ENCODE measurements at places on chromosomes 5 and 9.

DNA sequence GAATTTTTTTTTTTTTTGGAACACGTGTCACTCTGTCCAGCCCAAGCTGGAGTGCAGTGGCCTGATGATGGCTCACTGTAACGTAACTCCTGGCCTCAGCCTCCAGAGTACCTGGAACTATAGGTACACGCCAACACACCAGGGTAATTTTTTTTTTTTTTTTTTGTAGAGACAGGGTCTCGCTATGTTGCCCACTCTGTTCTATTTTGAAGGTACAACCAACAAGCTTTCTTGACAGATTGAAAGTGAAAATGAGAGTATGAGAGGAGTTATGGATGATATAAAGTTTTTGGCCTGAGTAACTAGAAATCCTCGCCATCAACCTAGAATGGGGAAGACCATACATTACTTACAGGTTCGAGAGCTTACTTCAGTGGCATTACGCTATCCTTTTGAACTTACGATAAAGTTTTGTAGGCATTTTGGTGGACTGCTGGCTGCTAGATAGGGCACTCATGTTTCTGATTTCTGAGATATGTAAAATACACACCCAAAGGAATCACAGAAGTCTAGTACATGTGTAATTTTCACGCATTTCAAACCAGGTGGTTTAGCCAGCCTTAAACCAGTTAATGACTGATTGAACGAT is 806 bp upstream of the CDC42SE2 start:
- DNase-seq = no peak

GRCh38 chr9:78025186-78025585 is 6.4 kb downstream of the GNAQ start:
- DNase-seq = no peak

GRCh38 chr5:177300236-177300880 is 3.2 kb downstream of the RAB24 start:
- no peak for DNase-seq

DNA sequence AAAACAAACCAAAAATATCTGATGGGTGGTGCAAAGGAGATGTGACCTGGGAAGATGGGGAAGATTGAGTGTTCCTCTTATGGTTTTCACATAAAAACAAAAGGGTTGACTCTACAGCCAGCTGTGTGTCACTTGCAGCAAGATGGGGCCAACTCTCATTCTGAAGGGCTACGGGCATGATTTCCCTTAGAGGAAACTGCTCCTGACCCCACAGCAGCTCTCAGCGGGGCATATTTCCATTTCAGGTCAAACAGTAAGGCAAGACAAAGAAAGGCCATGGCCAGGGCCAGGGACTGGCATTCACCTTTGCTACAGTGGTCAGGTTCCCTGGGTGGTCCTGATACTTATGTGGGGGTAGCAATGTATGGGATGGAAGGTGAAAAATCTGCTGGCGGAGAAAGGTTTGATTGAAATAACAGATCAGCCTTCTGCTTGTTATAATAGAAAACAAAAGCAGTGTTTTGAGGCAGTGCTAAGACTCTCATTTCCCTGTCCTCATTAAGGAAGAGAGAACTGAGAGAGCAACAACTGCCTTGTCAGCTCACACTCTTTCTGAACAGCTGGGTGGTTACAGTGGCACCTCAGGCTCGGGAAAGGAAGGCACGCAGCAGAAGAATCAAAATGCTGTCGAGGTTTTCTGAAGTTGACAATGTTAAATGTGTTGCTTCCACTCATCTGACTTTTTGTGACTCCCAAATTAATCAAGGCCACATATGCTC is 120.7 kb upstream of the PCA3 start:
- no peak for DNase-seq

- peak; percentile 90 for DNase-seq
These were observed at the start of gene CTSL for GRCh38 chr9:87725900-87726709. TSS of gene CTSL (plus strand) at chr9:87726119. CDS start at chr9:87727604, 1,485 bp downstream.

DNA sequence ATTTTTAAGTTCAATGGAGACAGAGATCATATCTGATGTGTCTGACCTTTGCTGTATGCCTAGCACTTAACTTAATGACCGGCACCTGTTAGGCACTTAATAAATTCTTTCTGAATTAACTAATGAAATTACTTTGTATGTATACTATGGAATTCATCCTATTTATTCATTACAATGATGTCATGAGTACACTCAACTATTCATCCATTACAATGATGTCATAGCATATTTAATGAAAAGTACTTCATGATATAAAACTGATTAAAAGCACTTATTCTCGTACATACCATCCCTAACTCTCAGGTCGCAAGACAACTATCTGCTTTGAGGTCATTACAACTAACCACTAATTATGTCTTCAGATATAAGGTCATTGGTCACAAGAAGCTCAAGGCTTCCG is 1131.6 kb downstream of the DTWD2 start:
- no peak for DNase-seq

GRCh38 chr9:114281473-114282103 is 41.3 kb upstream of the ORM1 start:
- DNase-seq = peak; percentile 40

GRCh38 chr5:37628876-37629275 is 211.0 kb downstream of the GDNF start:
- no peak for DNase-seq

GRCh38 chr5:17401470-17402288 is 96.4 kb upstream of the TAF11L2 start:
- DNase-seq = peak; percentile 53

DNA sequence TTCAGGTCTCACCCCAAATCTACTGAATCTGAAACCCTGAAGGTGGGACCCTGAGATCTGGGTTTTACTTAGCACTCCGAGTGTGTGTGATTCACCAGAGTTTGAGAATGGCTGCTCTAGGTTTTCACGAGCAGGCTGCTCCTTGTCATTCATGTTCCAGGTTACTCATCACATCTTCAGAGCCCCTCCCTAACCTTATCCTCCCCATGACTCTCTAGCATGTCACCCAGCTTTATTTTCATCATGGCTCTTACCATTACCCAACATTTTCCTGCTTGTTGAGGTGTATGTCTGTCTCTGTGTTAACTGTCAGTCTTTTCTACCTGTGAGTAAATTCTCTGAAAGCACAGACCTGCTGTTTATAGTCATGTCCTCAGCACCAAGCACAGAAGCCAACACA is 319.2 kb downstream of the NSG2 start:
- no peak for DNase-seq

- DNase-seq = no peak
These were observed 103.8 kb downstream of the YTHDC2 start for GRCh38 chr5:113617191-113617796.

DNA sequence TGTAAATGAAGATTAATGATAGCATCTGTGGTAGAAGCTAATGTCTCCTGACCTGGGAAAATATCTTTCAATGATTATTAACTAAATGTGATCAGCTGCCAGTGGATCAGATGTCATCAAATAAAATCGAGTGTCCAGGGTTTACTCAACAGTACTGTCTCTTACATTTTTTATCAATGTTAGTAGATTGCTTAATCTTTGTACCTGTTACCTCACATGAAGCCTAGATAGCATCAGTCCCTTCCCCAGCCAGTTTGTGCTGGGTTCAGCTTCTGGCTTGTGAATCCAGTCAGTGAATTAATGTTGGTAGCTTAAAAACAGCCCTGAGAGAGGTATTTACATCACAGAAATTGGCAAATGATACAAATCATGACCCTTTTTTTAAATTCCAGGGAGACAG is 134.4 kb downstream of the GHR start:
- no peak for DNase-seq

GRCh38 chr9:104903609-104904008 is 24.3 kb downstream of the ABCA1 start:
- no peak for DNase-seq

DNA sequence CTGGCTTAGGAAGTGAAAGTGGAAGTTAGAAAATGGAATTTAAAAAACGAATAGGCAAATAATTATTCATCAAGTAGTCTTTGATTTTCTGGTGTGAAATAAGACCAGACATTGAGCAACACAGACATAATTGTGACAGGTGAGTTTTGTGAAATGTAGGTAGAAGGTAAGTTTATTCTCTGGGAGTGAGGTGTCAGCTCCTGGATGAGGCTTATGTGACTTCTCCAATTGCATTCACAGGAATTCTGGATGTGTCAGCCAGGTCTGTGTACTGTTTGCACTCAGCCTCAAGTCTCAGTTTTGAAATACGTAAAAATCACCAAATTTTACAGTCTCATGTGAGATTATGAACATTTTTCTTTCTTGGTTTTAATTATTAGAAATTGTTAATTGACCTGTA is 537.6 kb downstream of the CETN3 start:
- DNase-seq = no peak

DNA sequence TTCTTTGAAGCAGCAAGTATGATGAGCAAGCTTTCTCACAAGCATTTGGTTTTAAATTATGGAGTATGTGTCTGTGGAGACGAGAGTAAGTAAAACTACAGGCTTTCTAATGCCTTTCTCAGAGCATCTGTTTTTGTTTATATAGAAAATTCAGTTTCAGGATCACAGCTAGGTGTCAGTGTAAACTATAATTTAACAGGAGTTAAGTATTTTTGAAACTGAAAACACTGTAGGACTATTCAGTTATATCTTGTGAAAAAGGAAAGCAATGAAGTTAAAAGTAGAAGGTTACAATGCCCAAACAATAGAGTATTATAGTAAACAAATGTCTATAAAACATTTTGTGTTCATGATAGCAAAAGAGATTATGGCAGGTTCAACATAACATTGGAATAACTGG is 88.6 kb downstream of the JAK2 start:
- DNase-seq = no peak

DNA sequence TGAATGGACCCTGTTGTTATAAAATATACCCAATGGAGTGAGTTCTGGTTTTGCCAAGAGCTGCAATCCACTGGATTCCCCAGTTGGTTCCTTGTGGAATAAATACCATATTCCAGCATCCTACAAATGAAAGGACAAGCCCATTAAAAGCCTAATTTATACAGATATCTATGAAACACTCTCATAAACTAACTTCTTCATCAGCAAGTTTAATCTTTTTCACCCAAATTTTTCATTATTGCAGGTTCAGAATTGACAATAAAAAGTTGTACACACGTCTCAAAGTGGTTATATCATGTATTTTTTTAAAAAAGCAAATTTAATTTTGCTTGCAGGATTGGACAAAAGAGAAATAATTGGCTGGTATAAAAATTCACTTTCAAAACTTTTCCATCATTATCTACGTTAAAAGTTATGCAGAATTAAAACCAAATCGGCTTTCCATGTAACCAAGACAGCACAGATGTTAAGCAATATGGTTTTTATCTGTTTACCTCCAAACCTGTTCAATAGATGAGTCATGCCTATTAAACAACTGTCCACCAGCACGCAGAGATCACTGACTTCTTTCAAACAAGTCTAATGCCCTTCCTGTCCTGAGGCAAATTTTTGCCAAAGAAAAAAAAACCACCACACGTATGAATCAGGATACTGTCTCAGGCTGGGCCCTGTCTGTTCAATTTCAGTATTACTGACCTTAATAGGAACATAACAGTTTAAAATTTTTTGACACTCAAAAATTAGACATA is 42.5 kb downstream of the CEMIP2 start:
- DNase-seq = no peak

- DNase-seq = no peak
These were observed 183.9 kb upstream of the PPP1R26 start for GRCh38 chr9:135295551-135296300.

DNA sequence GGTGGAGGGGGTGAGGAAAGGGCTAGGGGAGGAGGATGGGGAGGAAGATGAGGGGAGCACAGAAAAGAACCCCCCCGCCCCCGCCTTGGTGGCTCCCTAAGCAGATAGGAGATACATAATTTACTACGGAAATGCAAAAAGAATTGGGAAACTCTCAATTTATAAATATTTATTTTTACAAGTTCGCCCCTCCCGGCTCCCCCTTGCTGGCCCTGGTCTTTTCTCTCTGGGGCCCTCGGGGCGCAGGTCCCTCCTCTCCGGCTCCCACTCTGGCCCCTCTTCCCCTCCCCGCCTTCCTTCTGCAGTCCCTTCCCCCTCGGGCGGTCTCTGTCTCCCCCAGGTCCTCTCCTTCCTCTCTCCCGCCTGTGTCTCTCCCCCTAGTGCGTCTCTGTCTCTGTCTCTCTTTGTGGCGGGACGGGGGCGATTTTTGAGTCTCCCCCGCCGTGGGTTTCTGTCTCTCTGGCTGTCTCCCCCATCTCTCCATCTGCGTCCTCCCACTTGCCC is 173.6 kb upstream of the IER5L start:
- DNase-seq = peak; percentile 78

DNA sequence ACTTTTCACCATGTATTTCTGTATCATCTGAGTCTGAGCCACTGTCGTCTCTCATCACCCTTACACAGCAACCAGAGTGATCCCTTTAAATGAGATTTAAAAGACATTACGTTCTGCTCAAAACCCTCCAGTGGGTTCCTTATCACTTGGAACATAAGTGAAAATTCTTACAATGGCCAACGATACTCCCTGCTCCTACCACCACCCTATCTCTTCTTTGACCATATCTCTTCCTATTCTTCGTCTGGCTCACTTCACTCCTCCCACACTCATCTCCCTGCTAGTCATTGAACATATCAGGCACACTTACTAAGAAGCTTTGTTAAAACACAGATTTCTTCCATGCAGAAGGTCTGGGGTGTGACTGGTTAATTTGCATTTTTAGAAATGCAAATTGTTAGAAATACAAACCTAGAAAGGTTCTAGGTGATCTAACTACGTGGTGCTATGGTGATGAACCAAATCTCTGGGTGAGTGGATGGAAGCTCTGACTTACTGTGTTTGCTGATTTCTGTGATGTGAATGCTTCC is 166.6 kb upstream of the CD180 start:
- DNase-seq = no peak

- DNase-seq = no peak
These were observed 1.0 kb downstream of the FAM200C start for GRCh38 chr5:160398806-160399205.

GRCh38 chr9:94950579-94951323 is 224.3 kb downstream of the AOPEP start:
- DNase-seq = no peak

DNA sequence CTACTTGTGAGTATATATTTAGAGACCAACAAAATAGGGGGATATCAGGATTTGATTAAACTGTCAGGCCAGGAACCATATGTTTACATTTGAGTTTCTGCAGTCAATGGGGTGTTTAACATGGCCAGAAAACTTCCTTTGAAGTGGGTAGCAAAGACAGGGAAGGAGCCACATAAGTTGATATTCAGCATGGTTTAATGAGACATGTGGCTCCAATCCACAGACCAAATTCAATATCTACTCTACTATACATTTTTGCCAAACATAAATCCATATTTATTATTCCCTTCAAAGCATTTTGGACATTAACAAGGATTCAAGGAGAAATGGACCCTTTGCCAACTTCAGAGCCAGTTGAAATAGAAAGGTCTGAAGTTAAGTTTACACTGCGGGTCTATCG is 99.8 kb downstream of the TAF11L14 start:
- DNase-seq = no peak

DNA sequence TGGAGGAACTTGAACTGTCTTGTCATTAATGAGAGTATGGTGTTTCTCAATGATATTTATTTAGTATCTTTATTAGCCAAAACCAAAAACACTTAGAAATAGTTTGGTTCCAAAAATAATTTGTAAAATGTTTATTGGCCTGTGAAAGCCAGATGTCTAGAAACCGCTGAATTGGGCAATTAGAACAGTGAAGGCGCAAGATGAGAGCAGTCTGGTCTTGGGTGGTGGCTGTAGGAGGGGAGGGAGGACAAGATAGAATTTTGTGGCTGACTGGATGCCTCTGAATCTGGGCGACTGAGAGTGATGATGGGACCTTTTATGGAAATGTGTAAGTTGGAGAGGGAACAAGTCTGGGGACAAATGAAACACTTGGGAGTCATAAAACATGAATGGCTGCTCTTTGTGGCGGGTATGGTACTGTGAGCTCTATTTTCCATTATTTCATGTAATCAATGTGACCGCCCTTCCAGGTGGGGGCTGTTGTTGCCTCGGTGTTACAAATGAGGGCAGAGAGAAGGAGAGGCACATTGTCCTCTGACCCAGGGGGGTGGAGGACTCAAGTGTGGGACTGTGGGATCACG is 35.5 kb downstream of the PDZD2 start:
- no peak for DNase-seq
